ENCODE measurements at places on chromosomes 1 and 21.
A peak's percentile ranks its signal among the peaks of the same experiment; 100 is the strongest.

DNA sequence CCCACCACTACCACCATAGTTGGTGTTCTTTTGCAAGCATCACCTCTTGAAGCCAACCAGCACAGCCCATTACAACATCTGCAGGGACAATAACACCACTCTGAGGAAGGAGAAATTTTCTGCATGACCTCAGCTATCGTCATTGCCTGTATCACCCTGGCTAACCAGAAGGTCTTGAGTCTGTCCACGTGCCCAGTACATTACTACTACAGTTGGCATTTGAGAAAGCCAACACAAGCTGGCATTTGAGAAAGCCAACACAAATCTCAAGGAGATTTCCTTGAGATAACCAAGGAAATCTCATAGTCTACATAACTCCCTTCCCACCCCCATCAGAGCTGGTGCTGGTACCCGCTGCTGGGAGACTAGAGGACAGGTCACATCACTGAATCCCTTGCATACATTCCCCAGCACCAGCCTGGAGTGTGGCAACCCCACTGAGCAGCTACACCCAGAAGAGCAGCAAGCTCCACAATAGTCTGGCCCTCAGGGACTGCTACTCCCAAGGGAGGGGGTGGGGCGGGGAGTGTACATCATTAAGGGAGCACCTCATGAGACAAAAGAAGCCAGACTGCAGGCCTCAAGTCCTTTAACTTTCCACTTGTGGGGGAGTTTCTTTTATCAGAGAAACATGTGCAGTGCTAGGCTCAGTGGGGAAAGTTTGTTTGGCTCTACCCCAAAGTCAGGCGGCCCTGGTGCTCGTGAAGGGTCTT lies 46.0 kb upstream of the GUCA2A start:
- no peak for DNase-seq

DNA sequence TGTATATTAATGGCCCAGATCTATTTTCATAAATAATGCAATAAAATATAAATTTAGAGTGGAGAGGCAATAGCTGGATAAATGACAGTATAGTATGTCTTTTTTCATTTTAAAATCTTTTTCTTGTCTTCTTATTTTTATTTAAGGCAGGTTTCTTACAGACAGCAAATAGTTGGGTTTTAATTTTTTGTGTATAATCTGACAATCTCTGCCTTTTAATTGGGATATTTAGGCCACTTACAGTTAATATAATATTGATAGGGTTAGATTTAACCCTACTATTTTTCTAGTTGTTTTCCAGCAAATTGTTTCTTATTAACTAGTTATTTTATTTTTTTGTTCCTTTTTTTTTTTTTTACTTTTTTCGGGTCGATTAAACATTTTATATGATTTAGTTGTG lies 23.3 kb upstream of the KCTD3 start:
- no peak for DNase-seq

- DNase-seq, result no peak
Observed at GRCh38 chr1:81430955-81431623, 369.6 kb upstream of the ADGRL2 start.

- DNase-seq, result no peak
Observed at GRCh38 chr1:4310396-4310923, 343.9 kb upstream of the AJAP1 start.

GRCh38 chr1:68232289-68233148 lies at the start of gene WLS:
WLS (minus strand) TSS chr1:68232523; CDS start chr1:68232299, 224 bp downstream.
- DNase-seq, result peak; percentile 84

GRCh38 chr1:245896258-245896657 lies 610.8 kb downstream of the SMYD3 start:
- DNase-seq, result no peak

DNA sequence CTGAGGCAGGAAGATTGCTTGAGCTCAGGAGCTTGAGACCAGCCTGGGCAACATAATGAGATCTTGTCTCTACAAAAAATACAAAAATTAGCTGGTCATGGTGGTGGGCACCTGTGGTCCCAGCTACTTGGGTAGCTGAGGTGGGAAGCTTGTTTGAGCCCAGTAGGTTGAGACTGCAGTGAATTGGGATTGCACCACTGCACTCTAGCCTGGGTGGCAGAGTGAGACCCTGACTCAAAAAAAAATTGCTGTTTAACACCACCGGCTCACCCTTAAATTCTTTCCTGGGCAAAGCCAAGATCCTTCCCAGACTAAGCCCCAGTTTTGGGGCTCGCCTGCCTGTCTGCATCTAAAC lies 6.6 kb upstream of the NSUN4 start:
- DNase-seq, result no peak

DNA sequence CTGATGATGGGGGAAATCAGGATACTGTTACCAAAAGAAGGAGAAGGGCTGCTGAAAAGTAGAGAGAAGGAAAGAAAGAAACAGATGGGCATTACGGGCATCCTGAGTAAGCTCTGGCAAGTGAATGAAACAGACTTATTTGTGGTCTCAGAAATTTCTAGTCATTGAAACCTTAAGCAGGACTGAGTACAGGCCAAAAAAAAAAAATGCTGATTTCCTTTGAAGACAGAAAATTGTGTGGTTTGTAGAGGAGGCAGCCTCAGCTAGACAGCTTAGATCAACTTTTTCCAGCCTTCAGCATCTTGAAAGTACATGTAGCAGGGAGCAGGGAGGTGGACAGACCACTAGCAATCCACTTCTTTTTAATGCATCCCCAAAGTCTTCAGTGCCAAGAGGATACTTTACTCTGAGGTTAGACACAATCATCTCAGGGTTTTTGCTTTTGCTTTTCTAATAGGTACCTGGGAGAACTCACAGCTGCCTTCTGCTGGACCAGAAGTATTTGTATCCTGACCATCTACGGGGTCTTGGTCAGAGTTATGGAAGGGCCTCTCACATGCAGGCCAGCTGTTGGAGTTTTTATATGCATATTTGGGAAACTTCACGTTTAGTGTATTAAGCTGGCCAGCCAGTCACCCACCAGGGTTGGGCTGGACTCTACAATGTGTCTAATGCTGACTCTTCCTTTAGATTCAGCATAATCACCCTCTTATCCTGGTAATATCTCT lies 10.6 kb upstream of the CAPZB start:
- DNase-seq, result no peak

DNA sequence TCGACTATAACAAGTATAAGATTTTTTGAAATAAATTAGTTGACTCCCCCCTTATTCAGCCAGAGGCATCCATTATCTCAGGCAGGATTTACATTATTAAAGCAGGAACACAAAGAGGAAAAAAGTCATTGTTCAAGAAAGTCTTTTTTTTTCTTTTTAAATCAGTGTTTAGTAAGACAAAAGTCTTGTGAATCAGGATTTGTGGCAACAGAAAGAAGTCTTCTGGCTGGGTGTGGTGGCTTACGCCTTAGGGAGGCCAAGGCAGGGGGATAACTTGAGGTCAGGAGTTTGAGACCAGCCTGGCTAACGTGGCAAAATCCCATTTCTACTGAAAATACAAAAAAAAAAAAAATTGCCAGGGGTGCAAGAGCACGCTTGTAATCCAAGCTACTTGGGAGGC lies 505.5 kb downstream of the LMO4 start:
- no peak for DNase-seq

DNA sequence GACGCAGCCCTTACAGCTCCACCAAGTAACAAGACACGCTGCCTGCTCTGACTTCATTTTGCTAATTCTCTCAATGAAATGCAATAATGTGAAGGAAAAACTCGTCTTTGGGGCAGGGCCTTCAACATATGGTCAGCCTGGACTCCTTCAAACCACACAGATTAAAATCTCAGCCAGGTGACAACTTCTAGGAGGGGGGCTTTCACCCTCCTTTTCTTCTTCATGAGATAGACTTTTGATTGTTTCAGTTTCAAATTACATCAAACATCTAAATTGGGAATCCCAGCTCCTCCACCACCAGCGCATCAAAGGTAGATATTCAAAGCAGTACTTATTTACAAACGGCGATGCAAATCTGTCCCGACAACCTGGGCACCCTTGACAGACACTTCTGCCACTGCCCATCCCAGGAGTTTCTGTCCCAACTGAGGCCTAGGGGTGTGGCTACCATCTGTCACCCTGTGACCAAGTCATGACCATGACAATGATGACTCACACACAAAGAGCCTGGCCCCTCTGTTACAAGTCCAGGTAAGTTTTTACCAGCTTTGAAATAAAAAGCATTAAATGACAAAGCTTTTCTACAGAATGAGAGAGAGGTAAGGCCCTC lies 29.7 kb downstream of the SSBP3 start:
- DNase-seq, result no peak

- DNase-seq, result peak; percentile 90
Observed at GRCh38 chr1:212557739-212558692, 50.5 kb upstream of the ATF3 start.

DNA sequence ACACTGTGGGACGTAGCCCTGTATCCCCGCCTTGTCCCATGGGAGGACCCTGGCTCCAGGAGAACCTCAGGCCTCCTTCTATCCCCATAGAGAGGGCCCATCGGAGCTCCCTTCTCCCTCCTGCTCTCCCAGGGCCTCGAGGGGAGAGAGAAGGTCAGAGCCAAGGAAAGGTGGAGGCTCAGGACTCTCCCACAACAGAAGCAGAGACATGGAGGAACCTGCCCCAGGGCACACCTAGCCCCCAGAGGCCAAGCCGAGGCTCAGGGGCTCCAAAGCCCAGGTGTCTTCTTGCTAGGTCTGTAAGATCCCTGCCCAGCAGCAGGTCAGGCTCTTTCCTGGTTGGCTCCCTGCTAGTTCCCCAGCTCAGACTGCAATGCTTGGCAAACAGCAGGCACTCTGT lies 34.4 kb upstream of the ARF1 start:
- no peak for DNase-seq

- DNase-seq, result no peak
Observed at GRCh38 chr1:23366598-23366997, 3.0 kb downstream of the ZNF436 start.

GRCh38 chr1:61480273-61480935 lies 244.5 kb downstream of the TM2D1 start:
- DNase-seq, result no peak

- DNase-seq, result no peak
Observed at GRCh38 chr1:119012383-119012782, 24.2 kb upstream of the TBX15 start.

GRCh38 chr1:43921022-43921421 lies 12.6 kb upstream of the ARTN start:
- no peak for DNase-seq

DNA sequence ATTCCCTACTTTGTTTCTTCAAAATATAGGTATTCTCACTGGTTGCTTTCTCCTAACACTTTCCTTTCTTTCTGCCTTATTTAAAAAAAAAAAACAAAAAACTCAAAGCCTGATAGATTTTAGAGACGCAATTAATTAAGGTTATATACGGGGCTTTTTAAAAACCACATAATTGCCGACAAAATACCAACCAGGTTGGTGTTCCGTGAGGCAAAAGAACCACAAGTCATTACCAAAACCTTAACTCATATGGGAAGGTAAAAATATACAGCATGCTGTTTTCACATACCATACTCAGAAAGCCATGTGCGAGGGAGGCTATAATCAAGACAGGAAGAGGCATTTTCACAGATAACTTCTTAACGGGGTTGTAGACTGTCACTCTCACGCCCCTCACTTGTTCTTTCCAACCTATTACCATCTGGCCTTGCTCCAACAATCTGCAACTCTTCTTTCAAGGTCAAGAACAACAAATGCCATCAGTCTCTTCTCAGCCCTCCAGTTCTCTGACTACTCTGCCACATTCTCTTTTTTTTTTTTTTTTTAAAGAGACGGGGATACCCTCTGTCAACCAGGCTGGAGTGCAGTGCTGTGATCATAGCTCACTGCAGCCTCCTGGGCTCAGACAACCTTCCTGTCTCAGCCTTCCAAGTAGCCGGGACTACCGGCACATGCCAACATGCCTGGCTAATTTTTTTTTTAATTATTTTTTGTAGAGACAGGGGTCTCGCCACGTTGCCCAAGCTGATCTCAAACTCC lies 102.6 kb downstream of the APP start:
- no peak for DNase-seq

DNA sequence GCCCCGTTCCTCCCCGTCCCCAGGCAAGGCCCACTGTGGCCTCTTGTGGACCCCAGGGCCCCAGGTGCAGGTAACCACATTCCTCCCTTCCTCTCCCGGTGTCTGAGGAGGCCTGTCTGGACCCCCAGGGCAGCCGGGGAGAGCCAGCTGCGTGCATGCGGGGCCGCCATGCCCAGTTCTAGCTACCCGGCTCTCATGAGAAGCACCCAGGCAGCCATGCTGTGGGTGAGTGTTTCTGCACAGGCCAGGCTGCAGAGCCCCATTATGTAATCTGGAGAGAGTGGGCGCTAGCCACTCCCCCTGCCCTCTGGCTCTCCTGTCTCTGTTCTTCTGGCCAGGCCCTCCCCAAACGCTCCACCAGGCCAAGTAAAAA lies 18.4 kb upstream of the PLEKHG5 start:
- DNase-seq, result no peak

DNA sequence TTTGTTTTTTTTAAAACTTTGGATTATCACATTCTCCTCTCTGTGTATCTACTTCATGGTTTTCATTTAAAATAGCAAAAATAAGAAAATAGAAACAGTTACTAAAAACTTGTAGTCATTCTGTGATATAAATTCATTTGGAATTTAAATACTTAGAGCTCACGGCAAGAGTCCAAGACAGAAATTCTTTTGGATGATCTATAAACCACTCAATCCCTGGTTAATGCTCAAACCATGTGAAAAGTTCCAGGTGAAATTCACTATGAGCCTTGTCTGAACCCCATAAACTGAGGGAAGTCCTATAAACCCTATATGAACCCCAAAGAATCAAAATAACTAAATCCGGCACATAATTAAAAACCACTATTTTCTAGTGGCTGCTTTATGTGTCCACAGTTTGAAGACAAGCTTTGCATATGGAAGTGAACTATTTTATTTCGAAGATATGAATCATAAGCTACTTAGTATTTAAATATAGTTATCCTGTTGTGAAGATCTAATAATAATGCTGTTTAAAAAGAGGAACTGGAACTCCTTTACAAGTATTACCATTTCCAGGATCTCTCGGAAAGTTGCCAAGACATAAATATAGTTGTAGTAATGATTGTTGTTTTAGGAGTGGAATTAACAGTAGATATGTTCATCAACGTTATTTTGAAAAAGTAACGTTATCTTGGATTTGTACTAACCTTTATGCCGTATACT lies 163.5 kb downstream of the NFIA start:
- no peak for DNase-seq

DNA sequence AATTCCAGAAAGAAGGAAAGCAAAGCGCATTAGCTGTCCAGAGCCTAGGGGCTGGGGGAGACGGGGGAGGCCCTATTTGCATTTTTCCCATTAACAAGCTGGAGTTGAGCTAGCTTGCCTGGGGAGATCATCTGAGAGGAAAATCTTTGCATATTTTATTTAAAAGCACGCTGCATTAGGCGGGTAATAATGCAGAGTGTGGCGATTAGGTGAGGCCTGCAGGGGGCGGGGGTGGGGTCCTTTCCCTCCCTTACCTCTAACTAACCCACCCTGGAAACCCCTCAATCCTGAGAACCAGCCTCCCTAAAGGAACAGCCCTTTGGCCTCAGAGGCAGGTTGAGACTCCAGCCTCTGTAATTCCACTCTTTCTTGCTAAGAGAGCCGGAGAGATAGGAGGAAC lies 16.2 kb downstream of the C1orf216 start:
- no peak for DNase-seq

Data from left lung (tissue), 14 donors.